RPMI8226 (cell line): ENCODE measurements at places on chromosomes 1 and 21.

DNA sequence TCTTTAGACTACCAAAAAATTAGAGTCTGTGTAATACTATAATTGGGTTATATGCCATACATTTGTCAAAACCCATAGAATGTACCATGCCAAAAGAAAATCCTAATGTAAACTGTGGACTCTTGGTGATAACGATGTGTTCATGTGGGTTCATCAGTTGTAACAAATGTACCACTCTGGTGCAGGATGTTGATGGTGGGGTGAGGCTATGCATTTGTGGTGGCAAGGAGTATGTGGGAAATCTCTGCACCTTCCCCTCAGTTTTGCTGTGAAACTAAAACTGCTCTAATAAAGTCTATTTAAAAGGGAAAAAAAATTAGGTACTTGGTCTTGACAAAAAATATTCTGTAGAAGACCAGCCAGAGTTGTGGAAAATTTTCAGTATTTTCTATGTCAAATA lies 43.4 kb downstream of the INKA2 start:
- no peak for DNase-seq

- DNase-seq, result peak; percentile 5
Measured at GRCh38 chr1:113904293-113904673, 316 bp downstream of the AP4B1 start.

- DNase-seq, result no peak
Measured at GRCh38 chr1:71427066-71427465, 346.2 kb upstream of the ZRANB2 start.

DNA sequence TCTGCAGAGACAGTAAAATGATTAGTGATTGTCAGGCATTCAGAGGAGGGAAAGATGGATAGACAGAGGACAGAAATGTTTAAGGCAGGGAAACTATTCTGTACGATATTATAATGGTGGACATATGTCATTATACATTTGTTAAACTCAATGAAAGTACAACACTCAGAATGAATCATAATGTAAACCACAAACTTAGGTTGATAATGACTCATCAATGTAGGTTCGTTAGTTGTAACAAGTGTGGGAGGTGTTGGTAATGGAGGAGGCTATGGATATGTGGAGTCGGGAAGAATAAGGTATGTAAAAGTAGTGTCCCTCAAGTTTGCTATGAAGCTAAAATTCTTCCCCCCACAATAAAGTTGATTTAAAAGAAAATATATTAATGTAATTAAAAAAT lies 455.0 kb downstream of the BRINP3 start:
- no peak for DNase-seq

DNA sequence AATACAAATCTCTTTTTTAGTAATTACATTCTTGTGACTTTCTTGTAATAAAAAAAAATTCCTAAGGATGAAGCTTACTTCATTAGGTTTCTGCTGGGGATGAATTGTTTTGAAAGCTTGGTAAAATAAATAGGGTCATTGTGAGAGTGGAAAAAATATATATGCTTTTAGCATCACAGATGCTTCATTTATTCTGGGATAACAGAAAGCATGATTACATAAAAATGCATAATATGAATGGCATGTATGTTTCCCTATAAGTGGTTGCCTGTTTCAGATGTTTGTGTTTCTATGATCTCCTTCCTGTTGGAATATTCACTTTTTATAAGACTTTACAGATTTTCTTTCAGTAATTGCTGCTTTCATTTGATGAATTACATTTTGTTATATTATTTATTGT lies 42.3 kb downstream of the HMCN1 start:
- no peak for DNase-seq

GRCh38 chr1:94698356-94698755 lies 121.8 kb upstream of the SLC44A3 start:
- no peak for DNase-seq

GRCh38 chr1:194952171-194952570 lies 1656.1 kb downstream of the KCNT2 start:
- no peak for DNase-seq

DNA sequence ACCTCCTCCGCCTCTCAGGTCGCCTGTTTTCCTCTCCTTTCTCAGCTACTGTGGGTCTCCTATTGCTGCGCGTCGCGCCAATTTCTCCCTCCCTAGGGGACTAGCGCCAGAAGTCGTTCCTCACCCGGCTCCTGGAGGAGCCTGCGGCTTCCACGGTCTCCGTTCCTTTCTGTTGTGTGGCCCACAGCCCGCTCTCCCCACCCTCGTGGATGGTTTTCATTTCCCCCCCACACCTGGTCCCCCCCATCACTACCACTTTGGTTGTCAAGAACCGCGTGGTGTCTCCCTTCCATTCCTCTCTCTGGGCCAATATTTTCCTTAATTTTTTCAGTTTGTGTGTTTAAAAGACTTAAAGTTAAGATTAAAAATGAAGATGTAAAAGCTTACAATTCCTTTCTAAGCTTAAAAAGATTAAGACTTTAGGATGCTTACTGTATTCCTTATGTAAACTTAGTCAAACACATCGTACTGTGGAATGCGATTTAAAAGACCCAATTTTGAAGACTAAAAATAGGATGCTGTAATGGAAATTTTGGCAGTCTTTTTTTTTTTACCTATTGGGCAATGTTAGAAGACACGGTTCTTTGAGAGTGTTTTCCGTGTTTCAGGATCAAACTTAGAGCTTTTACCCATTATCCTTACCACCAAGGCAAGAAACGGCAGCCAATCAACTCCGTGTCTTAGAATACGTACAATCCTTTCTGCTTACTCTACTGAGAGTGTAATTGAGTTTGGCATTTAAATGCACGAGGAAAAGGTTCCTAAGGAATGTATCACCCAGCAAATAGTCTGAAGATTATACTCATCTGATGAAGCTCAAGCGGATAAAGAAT lies 773 bp downstream of the CNST start:
- DNase-seq, result peak; percentile 70

DNA sequence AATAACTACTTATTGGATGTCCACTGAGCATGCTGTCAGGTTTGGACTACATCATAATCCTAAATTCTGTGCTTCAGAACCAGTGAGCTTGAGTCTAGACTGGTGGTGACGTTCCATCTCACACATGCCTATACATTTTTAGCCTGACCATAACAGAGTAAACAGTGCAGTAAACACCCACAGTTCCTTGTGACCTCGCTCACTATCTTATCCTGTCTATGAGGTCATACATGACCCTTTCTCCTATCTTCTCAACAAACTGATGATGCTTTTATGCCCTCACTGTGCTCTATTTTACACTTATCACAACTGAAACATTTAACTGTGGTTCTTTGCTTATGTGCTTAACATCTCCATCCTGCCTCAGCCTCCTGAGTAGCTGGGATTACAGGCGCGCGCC lies 91.2 kb downstream of the ENAH start:
- DNase-seq, result no peak

- peak; percentile 55 for DNase-seq
Measured at GRCh38 chr1:236524142-236524894, 536 bp downstream of the LGALS8 start.

GRCh38 chr1:62800281-62800680 lies 16.3 kb downstream of the ATG4C start:
- DNase-seq, result peak; percentile 58

DNA sequence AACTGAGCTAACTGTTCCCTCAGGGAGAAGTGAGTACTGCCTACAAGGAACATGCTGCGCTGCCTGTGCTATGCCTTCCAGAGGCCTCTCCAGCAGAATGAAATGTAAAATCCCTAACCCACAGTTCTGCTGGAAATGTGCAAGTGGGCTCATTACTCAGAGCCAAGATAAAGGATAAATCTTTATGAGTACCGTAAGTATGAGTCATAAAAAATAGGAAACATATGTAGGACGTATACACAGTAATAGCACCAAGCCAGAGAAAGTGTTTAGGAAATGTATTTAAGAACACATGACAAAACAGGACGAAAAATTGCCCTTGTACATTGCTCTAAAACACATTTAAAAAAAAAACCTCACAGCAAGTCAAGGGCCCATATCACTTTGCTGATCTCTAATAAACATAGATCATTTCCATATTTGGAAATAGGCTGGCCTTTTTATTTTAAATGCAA lies 104.6 kb downstream of the TGFBR3 start:
- DNase-seq, result no peak

- peak; percentile 61 for DNase-seq
Measured at GRCh38 chr1:240575981-240576662, 35.8 kb downstream of the GREM2 start.
